G401 (cell line): ENCODE measurements at places on chromosomes 16 and 17.
A peak's percentile ranks its signal among the peaks of the same experiment; 100 is the strongest.

- DNase-seq = peak; percentile 88
Measured at GRCh38 chr16:76653390-76654026, 376.3 kb downstream of the CNTNAP4 start.

- DNase-seq = no peak
Measured at GRCh38 chr17:37182786-37183465, 192.9 kb upstream of the C17orf78 start.

DNA sequence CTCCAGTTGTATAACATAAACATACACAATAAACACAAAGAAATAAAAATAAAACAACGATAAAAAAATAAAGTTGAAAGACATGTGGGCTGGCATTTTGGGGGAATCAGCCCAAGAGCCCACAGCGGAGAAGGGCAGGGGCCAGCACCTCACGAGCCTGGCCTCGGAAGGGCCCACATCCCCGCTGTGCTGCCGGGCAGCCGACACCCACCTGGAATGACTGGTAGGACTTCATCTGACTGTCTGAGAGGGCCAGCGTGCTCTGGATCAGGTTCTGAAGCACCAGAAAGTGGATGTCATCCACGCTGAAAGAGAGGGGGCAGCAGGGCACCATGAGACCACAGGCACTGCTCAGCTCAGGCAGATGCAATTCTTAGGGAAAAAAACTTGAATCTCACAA is 73.5 kb downstream of the GTF3C1 start:
- DNase-seq = no peak

- no peak for DNase-seq
Measured at GRCh38 chr16:57667526-57668262, 412 bp upstream of the ADGRG3 start.

GRCh38 chr16:88618182-88618955 is 20.0 kb upstream of the IL17C start:
- no peak for DNase-seq

- DNase-seq = no peak
Measured at GRCh38 chr17:38405654-38406053, 22.6 kb upstream of the ARHGAP23 start.

- no peak for DNase-seq
Measured at GRCh38 chr17:10198509-10199249, at the start of gene GAS7. Gene GAS7, minus strand, starts transcription at chr17:10198606.

DNA sequence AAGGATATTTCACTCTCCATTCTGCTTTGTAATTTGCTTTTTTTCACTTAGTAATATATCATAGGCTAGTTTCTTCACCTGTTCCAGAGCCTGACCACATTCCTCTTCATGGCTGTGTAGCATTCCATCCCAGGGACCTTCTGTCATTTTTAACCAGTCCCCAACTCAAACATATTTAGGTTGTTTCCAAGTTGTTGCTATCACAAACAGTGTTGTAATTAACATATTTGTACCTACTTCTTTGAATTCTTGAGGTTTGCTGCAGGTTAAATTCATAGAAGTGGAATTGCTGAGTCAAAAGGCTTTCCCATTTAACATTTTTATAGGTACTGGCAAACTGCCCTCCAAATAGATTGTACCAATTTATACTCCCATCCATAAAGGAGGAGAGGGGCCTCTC is 65.1 kb upstream of the MED9 start:
- no peak for DNase-seq

DNA sequence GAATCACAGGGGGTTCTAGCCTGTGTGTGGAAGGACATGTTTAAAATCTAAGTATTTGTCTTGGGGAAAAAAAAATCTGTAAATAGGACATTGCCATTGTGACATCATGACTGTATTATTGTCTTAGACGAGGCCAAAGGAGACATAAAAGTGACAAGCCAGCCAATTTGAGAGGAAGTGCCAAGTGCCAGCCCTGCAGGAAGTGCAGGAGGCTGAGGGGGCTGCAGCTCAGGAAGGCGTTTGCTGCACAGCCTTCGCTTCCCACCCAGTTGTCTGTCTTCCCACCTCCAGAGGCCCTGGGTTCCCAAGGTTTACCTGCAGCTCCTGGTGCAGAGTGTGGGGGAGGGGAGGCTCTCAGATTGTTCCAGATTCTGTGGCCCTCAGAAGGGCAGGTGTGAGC is 1.3 kb downstream of the ADCY7 start:
- DNase-seq = no peak

GRCh38 chr17:57861000-57861789 is 11.4 kb upstream of the MRPS23 start:
- peak; percentile 34 for DNase-seq

GRCh38 chr17:82638183-82638773 is 10.0 kb downstream of the WDR45B start:
- DNase-seq = no peak

GRCh38 chr17:20273741-20274500 is 193.4 kb downstream of the LGALS9B start:
- DNase-seq = no peak

- no peak for DNase-seq
Measured at GRCh38 chr17:42672038-42672437, 4.8 kb downstream of the PLEKHH3 start.

DNA sequence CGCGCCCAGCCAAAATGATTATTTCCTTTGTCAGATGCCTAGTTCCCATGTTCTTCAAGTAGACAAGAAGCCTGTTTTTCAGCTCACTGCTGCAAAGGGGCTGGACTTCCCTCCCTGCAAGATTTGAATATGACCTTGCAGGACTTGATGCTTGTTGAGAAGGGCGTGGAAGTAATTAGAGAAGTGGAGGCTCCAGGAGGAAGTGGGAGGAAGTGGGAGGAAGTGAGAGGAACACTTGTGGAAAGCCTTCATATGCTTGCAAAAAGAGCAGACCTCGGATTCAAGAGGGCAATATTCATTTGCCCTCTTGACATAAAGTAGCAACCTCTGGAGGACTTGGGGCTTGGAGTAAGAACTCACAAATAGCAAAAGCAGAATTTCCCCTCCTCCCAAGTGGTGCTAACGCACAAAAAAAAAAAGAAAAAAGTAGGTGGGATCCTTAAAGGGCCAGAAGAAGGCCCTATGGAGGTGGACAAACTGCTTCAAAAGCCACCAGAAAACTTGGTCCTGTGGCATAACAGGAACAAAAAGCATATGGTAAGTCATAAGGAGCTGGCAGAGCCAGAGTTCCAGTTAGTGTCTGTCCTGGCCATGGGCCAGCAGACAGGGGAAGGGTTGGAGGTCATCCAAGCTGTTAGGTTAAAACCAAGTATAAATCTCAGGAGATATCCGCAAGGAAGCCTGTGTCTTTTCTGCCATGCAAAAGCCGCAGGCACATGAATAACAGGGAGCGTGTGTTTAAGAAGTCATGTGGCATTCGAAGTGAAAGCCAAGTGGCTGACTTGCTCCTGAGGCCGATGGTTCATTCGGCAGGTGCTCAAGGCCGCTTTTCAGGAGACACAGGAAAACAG is 20.6 kb upstream of the PRKAR1A start:
- peak; percentile 58 for DNase-seq

DNA sequence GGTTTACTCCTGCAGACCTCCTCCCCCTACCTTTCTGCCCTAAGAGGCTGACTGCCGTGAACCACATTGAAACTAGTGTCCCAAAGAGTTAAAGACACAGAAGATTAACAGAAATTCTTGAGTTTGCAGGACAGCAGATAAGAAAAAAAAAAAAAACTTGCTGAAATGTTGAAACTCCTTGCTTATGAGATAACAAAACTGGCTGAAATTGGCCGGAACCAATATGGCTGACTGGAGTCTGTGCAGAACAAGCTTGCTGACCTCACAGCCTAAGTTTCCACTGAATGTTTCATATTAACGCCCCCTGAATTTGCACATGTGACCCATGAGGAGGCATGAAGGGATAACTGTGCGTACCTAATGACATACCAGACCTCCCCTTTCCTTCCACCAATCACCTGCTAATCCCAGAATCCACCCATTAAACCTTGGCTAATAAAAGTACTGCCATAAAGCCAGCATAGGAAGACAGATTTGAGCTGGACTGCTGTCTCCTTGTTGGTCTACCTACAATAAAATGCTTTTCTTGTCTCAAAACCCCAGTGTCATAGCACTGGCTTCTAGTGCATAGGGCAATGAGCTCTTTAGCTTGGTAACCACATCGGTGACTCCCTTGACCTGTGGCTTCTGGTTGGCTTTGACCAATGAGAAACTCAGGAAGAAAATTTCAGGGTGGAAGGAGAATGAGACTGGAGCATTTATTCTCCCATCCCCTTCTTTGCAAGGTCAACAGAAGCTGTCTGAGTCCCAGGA is 80.1 kb downstream of the PMP22 start:
- DNase-seq = no peak

DNA sequence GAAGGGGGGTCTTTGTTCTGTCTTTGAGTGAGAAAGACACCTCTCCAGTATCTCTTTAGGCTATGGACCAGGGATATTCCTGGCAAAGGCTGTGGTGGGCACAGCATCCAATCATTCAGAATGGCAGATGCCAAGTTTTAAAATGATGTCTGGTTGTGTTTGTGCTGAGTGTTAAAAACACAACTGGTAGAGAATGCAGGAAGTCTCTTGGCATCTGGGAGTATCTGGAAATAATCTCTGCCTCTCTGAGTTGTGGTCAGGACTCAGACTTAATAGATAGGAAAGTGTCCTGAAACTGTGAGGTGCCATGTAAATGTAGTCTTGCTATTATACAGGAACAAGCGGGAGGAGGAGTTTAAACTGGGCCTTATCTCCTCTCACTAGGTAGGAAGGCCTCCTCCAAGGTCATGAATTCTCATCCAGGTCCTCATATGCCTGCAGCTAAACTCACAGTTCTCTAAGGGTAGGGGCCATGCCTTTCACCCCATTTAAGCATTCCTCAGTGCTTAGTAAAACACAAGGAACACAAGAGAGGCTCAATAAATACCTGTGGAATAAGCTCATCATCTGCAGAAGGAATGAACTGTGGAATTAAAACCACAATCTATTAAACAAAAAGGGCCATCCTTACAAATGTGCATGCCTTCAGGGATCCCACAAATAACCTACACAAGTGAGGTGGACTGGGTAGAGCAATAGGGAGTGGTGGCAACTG is 317.6 kb downstream of the CBLN1 start:
- no peak for DNase-seq

GRCh38 chr17:57569853-57570252 is 175.2 kb downstream of the CCDC182 start:
- DNase-seq = no peak

- DNase-seq = peak; percentile 58
Measured at GRCh38 chr17:21676281-21677111, 15.8 kb upstream of the KCNJ18 start.

- DNase-seq = no peak
Measured at GRCh38 chr16:17769065-17769464, 298.3 kb upstream of the XYLT1 start.

DNA sequence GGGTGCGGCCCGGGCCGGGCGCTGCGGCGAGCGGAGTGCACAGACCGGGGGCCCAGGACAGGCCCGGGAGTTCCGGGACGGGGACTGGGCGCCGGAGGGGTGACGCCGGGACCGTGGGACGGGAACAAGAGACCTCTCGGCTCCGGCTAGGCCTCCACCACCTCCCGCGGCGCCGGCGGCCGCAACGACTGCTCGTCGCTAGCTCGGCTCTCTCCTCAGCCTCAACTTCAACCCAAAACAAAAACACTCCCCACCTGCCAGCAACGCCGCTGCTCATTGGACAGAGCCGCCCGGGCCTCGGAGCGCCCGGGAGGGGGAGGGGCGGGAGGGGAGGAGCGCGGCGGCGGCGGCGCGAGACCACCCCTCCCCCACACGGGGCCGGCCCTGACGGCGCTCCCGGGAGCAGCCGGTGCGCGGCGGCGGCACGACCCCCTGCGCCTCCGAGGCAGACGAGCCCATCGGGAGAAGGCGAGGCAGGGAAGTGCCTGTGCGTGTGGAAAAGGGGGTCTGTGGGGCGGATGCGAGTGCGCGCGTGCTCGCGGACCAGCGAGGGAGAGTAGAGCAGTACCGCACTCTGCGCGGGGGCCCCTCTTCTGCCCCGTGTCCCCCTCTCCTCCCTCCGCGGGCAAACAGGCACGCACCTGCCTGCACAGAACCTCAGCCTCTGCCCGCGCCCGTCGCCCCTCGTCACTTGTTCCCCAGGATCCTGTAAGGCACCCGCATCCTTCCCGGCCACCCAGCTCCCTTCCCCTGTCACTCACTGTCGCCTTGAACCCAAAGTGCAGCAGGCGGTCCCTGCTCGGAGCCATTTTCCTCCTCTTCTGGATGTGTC is at the start of gene FBXL20:
TSS of gene FBXL20 (minus strand) at position 215 of the 832 bp plus-strand sequence. CDS start 224 bp downstream, outside the sequence.
- DNase-seq = peak; percentile 88

- DNase-seq = no peak
Measured at GRCh38 chr17:83150369-83151055, 71.1 kb downstream of the METRNL start.

GRCh38 chr17:8117980-8118768 is at the start of gene ALOXE3:
Gene ALOXE3, minus strand, starts transcription at chr17:8118514. Its CDS starts 524 bp downstream, at chr17:8117990.
- DNase-seq = peak; percentile 75

GRCh38 chr16:80231888-80232287 is 308.9 kb upstream of the DYNLRB2 start:
- no peak for DNase-seq

DNA sequence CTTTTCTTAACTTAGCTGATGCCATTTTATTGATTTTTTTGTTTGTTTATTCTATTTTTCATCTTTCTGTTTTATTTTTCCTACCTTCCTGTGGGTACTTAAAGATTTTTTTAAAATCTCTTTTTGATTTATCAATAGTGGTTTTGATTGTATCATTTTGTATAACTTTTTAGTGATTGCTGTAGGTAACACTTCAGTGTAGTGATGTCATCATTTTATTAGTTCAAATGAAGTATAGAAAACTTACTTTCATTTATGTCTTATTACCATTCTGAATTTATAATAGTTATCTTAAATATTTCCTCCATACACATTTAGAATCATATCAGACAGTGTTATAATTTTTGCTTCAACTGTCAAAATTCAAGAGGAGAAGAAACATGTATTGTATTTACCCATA is 115.9 kb downstream of the PHKB start:
- no peak for DNase-seq

DNA sequence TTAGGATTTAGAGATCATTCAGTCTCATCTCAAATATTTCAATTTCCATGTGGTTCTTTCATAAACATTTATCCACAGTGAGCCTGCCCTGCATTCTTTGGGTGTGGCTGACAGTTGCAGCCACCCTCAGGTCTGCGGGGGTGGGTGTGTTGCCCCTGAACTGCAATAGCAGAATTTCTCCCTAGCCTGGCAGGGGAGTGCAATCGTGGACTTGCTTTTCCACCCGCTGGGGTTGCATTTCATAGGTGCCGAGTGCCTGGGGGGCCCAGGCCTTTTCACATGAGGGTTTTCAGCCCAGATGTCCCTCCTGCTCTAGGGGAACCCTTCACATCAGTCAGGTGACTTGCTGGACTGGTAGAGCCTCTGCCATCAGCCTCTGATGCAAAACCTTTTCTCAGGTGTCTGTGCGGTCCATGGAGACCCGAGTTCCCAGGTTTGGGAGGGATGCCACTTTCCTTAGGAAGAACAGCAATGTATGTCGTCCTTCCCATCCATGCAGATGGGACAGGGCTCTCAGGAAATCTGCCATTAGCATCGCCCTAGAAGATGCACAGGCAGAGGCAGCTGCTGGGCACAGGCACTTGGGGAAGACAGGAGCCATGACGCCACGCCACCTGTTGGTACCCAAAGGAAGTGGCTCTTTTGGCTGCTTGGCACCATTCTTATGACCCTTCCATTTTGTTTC is 2.4 kb upstream of the USP36 start:
- no peak for DNase-seq
